ENCODE measurements at places on chromosomes 2 and 18.

DNA sequence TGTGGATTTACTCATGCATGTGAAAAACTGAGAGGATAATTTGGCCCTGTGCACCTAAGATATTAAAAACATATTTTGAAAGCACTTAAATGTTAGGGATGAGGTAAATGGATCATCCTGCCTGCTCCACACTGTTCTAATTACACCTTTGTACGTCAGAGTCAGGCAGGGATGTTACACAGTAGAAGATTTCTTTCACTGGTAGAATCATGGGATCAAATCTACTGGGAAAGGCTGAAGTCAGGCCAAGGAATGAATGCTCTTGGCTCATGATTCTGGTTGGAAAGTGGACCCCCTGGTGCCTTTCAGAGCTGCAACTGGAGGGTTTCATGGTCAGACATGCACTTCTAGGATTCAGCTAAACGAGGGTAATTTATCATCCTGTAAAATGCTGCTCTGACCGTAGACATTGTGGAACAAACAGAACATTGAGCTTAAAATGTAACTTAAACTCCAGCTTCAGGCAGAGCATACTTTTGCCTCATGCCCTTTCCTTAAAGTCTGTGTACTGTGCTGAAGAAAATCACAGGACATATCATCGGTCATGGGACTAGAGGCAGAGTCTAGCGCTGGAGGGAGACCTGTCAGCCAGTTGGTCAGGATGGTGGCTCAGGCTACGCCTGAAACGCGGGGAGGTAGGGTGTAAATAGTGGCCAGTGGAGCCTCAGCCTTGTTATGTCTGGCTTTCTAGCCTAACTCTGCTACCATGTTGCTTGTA lies 4.9 kb downstream of the KCNE4 start:
- DNase-seq, result no peak

DNA sequence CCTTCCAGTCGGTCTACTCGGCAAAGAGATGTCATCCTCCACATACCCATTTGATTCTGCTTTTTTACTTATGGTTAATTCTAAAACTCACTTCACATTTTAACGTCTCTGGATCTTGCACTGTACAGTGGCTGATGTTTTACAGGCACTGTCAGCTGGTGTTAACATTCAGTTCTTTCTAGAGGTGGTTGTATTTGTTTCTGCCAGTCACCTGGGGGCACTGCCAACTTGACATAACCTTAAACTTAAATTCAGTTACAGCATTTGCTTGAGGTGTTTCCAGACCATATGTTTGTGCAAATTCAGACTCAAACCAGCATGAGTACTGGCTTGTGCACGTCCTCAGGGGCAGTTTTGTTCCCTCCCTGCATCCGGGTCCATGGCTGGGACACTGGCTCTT lies 5.3 kb upstream of the TMEM185B start:
- DNase-seq, result no peak

DNA sequence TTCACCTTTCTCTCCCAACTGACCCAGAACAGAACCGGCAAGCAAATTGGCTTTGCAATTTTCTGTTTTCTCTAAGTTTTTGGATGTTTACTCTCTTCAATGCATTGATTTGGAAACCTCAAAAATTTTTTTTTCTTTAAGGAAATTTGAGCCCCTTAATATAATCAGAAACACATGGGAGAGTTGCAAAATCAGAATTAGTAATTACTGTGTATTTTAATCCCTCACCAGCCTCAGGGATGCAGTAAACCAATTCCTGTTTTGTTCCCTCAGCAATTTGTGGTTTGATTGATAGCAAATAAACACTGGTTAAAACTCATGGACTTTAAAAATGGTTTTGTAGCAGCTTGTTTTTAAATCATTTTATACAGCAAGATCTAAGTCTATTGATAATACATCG lies 281.5 kb downstream of the NEDD4L start:
- DNase-seq, result no peak

DNA sequence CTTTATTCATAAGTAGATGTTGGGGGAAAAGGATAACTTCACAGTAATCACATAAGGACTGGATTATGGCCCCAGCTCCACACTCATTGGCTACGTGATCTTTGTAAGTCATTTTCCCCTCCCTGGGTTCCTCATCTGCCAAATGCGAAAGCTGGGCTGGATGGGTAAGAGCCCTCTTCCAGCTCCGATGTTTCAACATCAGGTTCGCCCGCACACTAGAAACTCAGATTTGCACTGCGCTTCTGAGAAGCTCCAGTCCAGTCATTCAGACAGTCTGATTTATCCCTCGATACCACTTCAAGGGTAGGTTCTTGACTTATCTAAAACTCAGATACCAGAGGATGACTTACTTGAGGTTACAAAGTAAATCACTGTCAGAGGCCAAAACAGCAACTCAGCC lies 31.0 kb upstream of the RMDN2 start:
- DNase-seq, result no peak

DNA sequence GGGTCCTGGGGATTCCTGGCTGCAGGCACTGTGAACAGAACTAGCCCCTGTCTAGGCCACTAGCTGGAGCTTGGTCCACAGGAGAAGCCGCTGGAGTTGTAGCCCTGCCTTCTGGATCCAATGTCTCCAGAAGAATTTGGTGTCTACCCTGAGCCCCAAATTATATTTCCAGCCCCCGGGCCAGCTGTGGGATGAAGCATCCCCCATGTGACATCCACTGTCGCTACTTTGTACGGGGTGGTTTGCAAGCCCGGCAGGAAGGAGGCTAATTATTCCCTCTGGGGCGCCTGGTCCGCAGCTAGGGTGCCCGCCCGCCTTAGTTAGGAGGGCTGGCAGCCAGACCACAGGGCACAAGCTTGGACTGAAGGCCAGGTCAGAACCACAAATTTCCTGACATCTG lies 106.5 kb downstream of the SMAD7 start:
- no peak for DNase-seq

DNA sequence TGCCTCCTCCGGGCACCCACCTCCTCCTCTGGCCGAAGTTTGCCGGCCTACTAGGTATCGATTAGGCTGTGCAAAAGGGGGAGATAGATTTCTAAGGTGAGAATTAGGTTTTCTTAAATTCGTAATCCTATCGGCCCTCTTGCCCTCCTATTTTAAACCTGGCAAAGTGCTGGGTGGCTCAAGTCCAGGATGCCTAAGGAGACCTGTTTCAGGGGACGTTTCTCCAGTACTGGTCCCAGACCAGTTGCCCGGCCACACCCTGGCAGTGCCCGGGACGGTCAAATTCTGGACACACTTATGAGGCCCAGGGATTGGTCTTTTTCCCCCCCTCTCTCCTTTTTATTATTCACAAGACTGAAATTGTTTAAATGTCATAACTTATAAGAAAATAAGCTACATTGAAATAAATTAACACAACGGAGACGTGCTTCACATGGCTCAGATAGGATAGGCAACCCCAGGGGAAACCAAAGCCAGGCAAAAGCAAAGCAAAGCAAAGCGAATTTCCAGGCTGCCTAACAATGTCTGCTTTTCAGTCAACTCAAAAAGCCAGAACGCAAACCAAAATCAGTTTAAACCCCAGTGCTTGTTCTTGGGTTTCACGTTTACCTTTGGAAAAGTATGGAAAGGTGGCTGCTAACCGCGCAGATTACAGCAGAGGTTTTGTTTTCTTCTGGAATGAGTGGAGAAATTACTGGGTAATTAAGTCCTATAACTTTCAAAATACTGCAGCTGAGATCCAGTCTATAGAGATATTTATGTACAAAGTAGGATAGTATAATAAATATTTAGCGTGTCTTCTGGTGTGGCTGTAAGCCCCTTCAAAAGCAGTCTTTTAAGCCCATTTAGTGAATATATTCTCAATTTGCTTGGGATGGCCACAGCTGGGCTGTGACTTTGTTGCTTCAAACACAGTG lies 3.0 kb downstream of the GBX2 start:
- DNase-seq, result no peak

- no peak for DNase-seq
Measured at GRCh38 chr18:37754141-37754540, 188.5 kb upstream of the CELF4 start.

DNA sequence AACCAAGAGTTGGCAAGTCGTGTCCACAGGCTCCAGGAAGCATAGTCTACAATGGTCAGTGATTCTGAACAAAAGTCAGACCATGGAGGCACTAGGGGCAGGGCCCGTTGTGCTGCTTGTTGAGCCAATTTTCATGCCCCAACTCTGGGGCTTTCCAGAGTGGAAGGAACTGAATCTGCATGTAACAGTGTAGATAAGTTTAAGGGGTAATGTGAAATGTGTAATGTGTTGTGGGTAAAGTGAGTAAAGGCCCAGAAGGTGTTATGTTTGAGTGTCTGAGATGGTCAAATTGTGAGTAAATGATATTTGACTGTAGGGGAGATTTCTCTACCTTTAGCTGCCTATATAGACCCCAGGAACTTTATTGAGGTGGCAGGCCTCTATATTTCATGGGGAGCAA lies 1336.5 kb upstream of the SLC39A10 start:
- no peak for DNase-seq

DNA sequence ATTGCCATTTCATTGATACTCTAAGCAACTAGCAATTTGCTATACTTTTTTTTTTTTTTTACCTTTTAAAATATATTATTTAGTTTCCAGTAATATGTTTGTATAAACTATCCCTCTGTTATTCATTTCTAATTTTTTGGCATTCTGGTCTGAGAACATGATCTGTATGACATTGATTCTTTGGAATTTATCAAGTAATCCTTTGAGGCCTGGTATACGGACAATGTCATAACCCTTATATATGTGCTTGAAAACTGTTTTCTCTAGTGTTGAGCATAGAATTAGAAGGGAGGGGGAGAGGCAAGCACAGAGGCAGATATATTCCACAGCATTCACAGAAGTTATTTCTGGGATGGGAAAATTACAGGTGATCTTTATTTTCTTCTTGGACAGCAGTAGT lies 48.2 kb upstream of the POLE4 start:
- no peak for DNase-seq

GRCh38 chr2:171004363-171004762 lies 75.3 kb downstream of the GORASP2 start:
- peak; percentile 85 for DNase-seq

DNA sequence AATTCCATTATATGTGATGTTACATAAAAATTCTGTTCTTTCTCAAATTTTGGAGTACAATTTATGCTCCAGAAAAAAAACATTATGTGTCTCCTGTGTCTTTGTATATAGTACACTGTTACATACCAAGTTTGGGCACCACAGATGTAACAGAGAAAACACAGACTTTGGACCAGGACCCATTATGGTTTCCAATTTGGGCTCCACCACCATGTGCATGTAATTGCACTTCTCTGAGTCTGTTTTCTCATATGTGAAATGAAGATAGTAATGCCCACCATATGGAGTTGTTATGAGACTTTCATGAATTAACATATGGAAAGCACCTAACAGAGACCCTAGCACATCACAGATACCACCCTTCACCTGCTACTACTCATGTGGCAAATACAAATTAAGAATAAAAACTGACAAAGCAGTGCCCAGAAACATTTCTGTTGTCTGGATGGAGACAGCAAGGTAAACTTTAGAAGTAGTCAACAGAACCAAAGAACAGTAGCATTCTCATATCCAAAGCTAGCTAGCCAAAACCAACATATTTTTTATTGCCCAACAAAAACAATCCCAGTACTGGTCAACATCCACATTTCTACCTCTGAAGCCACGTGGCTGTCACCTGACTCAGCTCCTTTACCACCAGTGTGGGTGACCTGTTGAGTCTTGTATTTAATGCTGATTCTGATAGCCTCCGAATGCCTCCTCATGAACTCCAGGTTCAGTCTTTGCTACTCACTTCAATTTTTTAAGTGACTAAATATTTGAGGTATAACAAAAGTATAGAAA lies 42.9 kb downstream of the ANTXR1 start:
- DNase-seq, result no peak

- DNase-seq, result no peak
Measured at GRCh38 chr2:37000318-37000717, 34.0 kb upstream of the STRN start.

GRCh38 chr18:37714691-37715090 lies 149.1 kb upstream of the CELF4 start:
- no peak for DNase-seq

DNA sequence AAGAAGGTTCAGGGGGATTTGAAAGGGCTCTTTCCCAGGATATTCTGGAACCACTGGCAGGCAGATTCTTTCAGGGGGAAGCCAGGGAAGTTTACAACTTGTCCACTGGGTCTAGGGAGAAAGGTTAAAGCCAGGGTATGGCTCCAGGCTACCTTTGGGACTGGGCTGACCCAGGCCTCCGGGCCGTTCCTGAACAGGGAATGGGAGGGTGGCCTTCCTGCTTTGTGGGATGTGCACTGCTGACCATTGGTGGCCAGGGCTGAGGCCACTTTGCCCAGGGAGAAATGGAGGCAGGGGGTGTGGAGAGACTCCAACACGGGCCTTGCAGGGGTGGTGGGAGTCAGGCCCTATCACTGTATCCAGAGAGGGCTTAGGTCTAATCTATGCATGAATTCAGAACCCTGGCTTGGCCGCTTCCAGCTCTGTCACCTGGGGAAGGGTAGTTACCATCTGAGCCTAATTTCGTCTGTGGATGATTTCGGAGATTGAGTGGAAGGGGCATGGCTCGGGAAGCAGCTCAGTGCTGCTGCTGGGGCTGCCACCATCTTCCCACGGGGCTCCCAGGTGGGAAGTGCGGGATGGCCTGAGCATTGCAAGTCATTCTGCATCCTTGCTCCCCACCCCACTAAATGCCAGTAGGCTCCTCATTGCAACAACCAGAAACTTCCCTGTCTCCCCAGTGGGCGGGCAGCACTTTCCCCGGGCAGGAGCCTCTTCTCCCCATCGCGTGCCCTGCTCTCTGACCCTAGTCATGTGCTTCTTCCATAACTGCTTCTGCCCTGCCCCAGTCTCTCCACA lies 57.1 kb upstream of the OTOF start:
- no peak for DNase-seq

DNA sequence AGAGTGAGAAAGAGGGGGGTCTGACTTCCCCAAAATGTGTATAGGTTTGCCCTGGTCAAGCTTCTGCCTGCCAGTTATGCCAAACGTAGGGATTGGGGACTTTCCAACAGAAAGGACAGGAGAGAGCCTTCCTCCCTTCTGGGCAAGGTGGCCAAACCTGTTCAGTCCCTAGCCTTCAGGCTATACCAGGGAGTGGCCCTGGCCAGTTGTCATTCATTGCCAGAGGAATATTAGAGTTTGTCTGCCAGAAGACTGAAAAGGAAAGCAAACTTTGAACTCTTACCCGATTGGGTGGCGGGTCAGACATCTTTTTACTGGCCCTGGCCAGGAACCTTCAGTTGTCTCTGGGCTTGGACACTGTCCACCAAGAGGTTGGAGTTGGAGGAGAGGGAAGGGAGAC lies 22.1 kb downstream of the RAB3GAP1 start:
- DNase-seq, result no peak

DNA sequence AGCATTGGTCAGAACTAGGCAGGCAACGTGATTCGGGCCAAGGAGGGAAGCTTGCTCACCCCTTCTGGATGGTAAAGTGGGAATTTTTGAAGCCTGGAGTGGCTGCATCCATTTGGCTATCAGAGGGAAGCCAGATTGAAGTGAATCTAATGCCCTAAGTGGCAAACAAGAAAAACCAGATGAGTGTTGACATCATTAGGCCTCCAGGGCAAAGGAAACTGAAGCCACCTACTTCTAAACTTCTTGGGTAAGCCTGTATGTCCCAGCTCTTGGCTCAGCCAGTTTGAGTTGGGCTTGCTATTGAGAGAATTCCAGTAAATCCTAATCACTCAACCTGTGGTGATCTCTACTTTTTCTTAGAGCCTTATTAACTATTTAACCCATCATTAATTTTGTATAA lies 20.9 kb downstream of the SOX11 start:
- DNase-seq, result no peak

GRCh38 chr18:51647346-51647745 lies 449.9 kb upstream of the MEX3C start:
- DNase-seq, result no peak
